Karpas-422 (cell line): ENCODE measurements at places on chromosomes 2 and 18. TPM values are rescaled to one million over a fixed set of nuclear protein-coding genes. Genes with fewer than 3 reads are reported as not detected.

DNA sequence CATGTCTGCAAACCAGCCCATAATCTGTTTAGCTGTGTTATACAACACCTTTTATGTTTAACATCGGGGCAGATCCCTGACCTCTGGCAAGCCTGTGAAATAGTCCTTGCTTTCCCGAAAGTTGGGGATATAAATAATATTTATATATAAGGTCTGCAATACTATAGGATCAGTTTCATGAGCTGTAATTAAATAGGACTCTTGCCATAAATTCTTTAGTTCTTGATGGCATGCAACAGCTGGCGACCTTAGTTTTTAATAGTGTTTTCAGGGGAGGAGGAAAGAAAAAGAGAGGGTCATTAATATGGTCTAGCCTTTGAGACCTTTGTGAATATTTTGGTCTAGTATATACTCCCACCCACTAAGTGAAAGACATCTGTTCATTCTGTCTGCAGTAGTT, 166.5 kb downstream of the MTX2 start:
- no peak for DNase-seq

DNA sequence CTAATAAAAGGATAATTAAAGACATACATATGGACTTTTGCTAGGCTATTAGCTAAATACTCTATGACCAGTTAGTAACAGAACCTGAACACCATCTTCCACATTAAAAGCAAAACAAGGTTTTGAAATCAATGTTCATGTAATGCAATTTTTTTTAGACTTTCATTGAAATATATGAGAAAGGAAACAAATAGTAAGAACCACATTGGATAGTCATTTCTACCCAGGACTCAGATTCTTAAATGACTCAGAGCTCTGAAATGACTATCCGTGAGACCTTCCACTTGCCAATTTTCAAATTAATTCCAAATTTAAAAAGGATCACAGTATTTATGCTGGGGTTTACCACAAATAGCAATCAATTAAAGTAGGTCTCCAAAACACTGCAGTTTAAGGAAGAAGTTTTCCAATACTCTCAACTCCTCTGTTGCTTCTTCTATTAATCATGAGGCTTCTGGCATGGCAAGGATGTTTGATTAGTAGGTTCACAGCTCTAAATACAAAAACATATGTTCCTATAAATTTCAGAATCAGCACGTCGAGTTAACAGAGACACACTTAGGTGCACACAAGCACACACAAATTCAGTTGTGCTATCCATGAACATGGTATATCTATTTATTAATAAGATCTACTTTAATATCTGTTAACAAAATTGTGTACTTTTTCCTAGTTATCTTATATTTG, 841.0 kb downstream of the RNF144A start:
- DNase-seq = no peak

GRCh38 chr2:13255485-13255884, 538.7 kb downstream of the TRIB2 start:
- peak; percentile 68 for DNase-seq

- peak; percentile 73 for DNase-seq
Measured at GRCh38 chr2:127355407-127356008, 32.3 kb downstream of the MAP3K2 start.

- no peak for DNase-seq
Measured at GRCh38 chr2:158922601-158923000, 45.8 kb upstream of the TANC1 start.

DNA sequence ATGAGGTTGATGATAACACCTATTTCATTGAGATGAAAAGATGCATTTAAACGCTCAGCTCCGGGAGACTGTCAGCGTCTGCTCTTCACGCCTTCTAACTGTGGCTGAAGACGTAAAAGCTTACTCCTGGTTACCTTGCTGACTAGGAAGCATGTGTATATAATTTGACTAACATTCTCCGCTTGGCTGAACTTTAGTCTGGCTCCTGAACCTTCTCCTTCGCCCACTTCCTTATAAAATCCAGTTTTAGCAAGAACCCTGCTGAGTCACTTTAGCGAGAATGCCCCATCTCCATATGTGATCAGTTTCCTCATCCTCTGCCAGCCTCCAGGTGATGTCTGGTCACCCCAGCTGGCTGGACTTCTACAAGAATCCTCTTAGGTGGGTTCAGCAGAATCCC, 12.7 kb upstream of the CREG2 start:
- no peak for DNase-seq

The RIT2 gene
- not detected in 2 replicates for total RNA-seq

The ALPI gene
- not detected in 2 replicates for total RNA-seq
